NCI-H1092 treated with DMSO at 0.1 percent for 48 hours (cell line): ENCODE measurements at places on chromosomes 5 and 9.
A peak's percentile ranks its signal among the peaks of the same experiment; 100 is the strongest.

- no peak for DNase-seq
Observed at GRCh38 chr5:83837265-83837907, 116.7 kb upstream of the HAPLN1 start.

DNA sequence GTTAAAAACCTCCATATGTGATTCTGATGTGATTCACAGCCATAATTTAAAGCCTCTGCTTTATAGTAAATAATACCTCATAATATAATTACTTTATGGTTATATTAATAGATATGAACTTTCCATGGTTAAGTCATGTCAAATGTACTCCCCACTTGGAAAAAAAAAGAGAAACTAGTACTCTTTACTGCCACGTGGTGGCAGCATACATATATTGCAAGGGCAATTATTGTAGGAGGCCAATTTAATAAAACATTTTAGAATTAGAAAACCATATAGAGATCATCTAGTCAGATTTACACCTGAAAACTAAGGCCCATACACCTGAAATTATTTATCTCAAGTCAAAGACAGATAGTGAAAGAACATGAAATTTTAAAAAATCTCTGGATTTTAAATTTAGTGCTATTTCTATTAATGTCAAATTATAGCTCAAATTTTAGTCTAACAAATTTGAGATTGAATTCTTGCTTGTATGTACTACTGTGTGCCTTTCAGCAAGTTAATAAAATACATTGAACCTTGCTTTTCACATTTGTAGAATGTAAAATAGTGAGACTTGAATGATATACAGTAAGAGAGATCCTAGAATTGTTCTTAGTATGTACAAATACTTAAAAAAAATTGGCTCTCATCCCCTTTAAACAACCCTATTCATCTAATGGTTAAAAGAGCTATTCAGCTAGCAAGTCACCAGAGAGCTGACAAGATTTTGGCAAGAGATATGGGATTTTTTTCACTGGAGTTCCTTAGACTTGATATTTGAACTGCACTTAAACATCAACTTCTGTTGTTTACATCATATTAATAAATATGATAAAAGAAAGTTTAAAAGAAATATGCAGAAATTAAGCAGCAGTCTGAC is 603.8 kb downstream of the TLE4 start:
- DNase-seq, result peak; percentile 81

DNA sequence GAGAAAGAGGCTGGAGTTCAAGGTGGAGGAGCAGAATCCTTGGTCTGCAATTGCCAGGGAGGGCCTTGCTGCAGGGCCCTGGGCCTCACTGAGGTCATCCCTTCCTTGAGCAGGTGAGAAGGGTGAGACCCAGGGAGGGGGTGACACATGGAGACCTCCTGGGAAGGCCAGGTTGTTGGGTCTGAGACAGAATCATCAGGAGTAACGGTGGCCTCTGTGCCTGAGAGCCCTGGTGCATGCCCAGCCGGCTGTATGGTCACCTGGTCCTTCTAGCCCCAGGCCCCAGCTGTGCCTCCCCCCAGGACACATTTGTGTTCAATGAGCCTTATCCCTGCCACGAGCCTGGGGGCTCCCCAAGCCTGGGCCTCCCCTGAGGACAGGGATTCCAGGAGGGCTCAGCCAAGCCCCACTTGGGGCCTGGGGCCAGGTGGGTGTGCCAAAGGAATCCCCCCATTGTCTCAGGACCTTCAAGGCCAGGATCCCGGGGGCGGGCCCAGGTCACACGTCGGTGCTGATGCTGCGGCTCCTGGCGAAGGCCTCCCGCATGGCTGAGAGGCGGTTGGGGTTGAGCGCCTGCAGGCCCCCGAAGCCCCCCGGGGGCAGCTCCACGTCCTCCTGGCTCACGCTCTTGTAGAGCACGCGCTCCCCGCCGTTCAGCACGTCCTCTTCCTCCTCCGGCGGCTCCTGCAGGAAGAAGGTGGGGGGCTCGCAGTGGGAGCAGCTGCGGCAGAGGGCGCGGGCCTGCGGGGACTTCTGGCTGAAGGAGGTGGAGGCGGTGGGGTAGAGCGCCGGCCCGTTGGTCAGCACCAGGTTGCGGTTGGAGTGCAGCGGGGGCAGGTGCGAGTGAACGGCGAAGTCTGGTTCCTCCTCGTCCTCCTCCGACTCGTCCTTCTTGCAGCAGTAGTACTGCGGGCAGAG is 30.4 kb downstream of the FAM163B start:
- DNase-seq, result no peak

DNA sequence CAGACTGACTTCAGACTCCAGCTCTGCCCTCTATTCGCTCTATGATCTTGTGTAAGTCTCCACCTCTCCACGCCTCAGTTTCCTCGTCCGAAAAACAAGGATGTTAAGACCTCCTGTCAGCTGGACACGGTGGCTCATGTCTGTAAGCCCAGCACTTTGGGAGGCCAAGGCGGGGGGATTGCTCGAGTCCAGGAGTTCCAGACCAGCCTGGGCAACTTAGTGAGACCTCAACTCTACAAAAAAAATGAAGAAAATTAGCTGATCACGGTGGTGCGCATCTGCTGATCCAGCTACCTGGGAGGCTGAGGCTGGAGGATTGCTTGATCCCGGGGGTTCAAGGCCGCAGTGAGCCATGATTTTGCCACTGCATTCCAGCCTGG is 36.6 kb upstream of the GABRP start:
- DNase-seq, result no peak

DNA sequence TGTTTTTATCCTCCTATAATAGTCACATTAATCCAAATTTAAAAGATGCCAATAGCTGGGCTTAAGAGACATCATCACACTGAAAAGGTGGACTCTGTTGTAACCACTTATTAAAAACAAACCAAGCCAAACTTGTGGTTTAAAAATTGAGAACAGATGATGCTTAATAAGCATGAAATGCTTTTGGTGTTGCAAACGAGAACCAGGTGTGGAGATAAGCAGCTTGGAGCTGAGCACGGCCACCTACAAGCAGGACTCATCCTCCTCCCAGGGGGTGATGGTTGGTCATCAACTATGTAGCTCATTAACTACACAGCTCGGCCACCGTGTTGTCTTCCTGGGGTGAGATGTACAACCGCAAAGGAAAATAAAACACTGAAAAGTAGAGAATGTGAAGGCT is 154.4 kb downstream of the NPR3 start:
- DNase-seq, result no peak

GRCh38 chr5:174608631-174609097 is 115.7 kb upstream of the MSX2 start:
- no peak for DNase-seq

DNA sequence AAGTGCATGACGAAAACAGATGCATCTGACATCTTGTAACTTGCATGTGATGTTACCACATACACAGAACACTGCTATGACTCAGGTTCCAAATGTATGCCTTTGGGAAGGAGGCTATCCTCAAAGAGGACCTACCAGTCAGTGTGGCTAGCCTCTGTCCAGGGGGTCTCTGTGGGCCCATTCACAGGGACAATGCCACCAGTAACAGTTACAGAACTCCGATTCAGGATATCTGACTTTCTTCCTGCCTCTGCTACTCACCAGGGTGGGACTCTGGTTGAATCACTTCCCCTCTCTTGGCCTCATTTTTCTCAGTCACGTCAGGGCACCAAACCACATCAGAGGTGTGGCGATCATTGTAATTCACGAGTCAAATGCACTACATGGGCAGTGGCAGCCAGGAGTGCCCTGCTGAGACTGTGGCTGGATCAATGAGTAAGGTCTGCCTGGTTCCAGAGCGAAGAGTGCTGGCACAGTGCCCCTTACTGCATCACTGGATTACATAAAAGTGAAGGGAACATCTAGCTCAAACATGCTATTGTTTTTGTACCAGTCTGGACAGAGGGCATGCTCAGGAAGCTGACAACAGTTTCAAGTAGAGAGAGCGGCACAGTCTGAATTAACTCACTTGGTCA is 13.2 kb downstream of the ATOX1 start:
- no peak for DNase-seq

GRCh38 chr9:87609486-87609885 is 111.8 kb downstream of the DAPK1 start:
- no peak for DNase-seq

DNA sequence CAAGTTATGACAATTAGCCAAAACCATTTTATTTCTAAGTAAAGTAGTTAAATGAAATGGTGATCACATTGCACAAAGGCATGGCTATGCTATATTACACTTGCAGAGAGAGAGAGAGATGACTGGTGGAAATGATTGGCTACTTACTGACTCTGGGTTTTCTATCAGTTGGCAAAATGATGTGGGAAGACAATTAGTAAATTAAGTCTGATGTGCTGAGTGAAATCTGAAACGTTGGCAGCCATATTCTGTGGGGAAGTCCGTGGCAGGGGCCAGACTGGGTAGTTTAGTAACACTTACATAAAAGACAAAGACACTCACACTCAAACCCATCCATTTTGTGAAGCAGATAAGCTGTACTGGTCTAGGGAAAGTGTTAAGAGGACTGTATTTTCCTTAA is 61.6 kb downstream of the ANXA1 start:
- no peak for DNase-seq

DNA sequence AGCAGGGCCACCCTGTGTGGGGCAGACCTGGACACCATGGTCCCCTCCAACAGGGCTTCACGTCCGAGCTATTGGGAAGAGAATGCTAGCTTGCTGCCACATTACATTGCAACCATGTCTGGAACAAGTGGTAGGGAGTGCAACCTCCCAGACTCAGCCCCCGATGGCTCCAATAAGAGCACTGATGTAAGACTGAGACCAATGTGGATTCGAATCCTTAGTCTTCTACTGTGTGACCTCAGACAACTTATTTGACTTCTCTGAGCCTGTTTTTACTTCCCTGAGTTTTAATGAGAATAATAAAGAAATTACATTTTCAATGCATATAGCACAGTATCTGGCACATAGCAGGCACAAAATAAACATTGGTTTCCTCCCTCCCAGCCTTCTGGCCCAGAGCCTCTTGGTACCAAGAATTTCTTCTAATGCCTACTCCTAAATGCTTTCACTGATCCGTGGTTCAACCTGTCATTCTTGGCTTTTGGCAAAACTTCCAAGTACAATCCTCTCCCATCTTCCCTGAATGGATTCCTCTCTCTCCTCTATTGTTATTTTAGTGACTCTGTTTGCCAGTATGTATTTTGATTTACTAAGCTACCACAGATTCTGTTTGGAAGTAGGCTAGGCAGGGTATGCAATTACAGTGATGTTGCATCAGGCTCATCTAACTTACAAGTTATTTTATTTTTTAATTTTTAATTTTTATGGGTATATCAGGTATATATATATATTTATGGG is 34.6 kb upstream of the COL15A1 start:
- DNase-seq, result no peak

DNA sequence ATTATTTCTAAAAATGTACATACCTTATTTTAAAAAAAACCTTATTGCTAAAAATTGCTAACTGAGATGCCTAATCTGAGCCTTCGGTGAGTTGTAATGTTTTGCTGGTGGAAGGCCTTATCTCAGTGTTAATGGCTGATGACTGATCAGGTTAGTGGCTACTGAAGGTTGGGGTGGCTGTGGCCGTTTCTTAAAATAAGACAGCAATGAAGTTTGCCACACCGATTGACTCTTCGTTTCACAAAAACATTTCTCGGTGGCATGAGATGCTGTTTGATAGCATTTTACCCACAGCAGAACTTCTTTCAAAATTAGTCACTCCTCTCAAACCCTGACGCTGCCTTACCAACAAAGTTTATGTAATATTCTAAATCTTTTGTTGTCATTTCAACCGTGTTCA is 14.7 kb downstream of the CENPK start:
- no peak for DNase-seq

DNA sequence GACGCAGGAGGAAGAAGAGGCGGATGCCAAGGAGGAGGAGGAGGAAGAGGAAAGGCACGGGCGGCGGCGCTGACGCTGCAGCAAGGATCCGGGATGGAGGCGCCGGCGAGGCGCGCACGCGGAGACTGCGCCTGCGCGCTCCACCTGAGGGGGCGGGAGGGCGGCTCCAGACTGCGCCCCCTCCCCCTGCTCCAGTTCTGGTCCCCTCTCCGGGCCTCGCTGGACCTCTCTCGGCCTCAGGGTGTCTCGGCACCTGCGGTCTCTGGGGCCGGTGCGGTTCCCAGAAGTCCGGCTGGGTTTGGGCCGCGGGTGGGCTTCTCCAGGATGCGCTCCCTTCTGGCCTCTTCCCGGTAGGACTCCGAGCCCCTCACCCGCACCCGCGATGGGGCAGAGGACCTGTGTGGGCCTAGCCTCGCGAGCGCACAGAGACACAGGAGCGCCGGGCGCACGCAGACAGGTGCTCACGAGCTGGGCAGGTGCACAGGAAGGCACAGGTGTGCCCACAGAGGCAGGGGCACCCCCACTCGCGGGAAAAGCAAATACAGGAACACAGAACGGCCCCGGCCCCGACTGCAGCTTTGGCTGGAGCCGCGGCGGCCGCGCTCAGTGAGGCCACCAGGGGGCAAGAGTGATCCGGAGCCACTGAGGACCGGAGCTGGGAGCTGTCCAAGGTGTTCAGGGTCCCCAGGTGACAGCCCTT is at the start of gene NPDC1:
NPDC1 (minus strand) TSS at position 90 of the 700 bp plus-strand sequence. CDS start 188 bp downstream, outside the sequence.
- peak; percentile 82 for DNase-seq

GRCh38 chr5:124872615-124873014 is 126.2 kb upstream of the ZNF608 start:
- DNase-seq, result peak; percentile 73

GRCh38 chr9:91253488-91253887 is 108.2 kb downstream of the AUH start:
- DNase-seq, result no peak

DNA sequence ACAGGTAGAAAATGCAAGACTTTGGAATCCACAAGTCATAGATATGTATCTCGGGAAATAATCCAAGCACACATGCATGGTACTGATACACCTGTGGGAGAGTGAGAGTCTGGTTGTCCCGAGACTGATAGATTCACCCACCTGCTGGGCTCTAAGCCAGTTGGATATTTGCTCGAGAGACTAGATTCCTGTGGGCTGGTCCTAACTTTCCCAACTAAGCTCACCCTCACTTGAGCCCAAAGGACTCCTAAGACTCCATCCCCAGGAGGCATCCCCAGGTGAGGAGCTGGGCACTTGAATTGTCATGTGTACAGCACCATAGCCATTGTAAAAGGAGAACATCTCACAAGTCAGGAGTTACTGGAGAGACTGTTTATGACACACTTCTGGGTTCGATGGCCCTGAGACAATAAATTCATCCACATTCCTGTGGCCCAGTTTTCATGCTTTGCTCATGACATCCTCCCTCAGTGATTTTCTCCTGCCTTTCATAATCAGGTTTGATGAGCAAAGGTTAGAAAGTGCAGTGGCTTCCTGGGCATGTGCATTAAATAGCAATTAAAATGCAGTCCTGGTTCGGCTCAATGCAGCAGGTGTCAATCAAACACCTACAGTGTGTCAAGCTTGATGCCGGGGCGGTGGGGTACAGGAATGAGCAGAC is 18.1 kb downstream of the SLC1A1 start:
- no peak for DNase-seq

DNA sequence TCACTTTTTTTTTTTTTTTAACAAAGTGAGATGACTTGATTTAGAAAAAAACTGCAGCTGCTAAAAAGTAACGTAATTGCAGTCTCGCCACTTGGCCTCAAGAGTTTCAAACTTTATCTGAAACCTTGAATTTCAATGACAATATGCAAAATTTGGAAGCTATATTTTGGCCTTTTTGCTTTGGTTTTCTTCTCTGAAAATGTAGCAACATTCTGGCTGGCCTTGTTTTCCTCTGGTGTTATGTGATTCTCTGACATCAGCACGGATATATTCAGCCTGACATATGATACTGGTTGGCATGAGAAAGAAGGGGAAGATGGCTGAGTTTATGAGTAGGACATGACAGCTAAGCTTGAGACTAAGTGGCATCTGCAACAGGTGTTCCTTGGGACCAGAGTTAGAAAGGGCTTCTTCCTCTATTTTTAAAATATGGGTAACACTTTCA is 136.5 kb downstream of the MEF2C start:
- no peak for DNase-seq
